Stimulated activated CD8-positive, alpha-beta memory T cell treated with anti-CD3 and anti-CD28 coated beads, Interleukin-4, amount 100 ng/mL, for 24 hours (primary cell): ENCODE measurements at places on chromosomes 7 and 10.

GRCh38 chr7:116339564-116339963 is 129.2 kb downstream of the TES start:
- no peak for DNase-seq

- no peak for DNase-seq
Observed at GRCh38 chr7:14717816-14718215, 184.7 kb downstream of the DGKB start.

DNA sequence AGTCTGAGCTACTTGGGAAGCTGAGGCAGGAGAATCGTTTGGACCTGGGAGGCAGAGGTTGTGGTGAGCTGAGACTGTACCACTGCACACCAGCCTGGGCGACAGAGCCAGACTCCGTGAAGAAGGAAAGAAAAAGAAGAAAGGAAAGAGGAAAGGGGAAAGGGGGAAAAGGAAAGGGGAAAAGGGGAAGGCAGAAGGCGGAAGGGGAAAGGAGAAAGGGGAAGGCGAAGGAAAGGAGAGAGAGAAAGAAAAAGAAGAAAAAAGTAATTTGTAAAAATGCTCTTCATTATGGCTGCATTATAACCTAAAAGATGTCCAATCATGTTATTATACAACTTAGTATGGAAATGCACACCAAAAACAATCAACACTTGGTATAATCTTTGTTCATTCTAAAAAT is 110.2 kb downstream of the SRPK2 start:
- no peak for DNase-seq

- no peak for DNase-seq
Observed at GRCh38 chr10:115773832-115774231, 499.2 kb downstream of the GFRA1 start.

- peak; percentile 16 for DNase-seq
Observed at GRCh38 chr10:21724687-21725367, 190.8 kb downstream of the MLLT10 start.

DNA sequence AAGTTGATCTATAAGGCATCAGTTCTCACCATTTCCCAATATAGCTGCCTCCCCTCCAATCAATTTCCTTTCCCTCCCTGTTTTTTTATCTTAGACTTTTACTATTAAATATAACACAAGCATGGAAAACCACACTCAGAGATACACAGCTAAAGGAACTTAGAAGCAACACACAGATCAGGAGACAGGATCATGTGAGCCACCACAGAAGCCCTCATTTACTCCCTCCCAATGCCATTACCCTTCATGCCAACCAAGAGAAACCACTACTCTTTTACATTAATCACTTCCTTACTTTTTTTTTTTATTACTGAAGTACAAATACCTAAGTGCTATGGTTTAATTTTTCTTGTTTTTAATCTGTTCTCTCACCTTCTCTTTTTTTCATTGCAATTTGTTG is 33.0 kb downstream of the COG5 start:
- no peak for DNase-seq

DNA sequence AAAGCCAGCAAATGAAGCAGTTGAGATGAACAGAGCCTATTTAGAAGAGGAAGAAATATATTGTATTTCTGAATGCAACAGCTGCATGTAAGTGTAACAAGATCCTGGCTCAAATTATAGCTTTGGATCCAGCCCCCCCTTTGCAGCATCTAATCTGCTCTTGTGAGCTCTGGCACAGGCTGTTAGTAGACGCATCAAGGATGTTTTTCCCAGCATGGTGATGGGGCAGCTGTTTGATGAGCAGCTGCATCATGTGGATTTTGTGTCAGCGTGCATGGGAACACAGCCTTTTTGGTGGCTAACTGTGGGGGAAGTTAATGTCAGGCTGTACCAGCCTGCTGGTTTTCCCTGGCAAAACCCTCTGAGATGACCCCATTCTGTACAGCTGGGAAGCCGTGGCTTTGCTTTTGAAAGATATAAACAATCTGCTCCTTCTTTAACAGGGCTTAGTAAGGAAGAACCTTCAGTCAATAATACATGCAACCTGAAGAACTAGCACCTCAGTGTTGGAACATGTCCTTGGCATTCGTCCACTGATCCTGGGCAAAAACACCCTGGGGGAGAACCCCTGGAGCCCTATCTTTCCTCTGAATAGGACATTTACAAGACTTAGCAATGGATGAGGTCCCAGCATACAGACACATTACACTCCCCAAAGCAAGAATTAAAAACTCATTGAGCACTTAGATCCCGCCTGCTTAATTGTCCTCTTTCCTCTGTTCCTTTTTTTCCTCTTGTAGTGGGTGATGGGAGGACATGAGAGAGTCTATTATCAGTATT is 70.6 kb downstream of the NPS start:
- DNase-seq: no peak

GRCh38 chr7:36303202-36304098 is 86.2 kb upstream of the ANLN start:
- no peak for DNase-seq

DNA sequence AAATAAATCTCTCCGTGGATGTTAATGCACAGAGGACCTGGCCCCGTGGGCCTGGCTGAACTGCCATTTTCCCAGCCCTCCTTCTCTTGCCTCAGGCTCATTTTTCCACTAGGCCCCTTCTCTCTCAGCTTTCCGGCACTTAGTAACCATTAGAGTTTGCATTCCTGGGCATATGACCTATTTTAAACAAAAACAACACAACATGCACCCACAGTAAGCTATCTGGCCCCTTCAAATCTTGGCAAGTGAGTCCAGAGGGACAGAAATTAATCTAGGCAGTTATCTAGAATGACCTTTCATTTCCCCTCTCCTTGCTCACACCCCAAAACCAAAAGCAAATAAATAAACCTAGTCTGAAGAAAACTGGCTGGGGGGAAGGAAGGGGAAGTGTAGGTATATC is 11.7 kb downstream of the FBXW4 start:
- no peak for DNase-seq

- DNase-seq: no peak
Observed at GRCh38 chr7:55473932-55474331, 98.4 kb downstream of the VOPP1 start.

DNA sequence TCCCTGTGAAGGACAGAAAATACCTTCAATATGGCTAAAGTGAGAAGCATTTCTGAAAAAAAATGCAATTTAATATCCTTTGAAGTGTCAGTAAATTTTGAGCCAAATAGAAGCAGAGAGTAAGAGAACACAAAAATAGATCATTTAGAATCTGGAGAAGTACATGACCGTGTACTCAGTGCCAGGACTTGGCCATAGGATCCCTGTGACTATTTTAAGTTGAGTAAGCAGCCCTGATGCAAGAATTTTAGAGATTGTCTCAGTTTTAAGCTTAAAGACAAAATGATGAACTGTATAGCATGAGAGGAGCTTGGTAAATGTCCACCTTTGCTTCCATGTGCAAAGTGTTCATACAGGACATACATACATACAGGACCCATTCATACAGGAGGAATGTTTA is 2.5 kb downstream of the PTER start:
- no peak for DNase-seq

DNA sequence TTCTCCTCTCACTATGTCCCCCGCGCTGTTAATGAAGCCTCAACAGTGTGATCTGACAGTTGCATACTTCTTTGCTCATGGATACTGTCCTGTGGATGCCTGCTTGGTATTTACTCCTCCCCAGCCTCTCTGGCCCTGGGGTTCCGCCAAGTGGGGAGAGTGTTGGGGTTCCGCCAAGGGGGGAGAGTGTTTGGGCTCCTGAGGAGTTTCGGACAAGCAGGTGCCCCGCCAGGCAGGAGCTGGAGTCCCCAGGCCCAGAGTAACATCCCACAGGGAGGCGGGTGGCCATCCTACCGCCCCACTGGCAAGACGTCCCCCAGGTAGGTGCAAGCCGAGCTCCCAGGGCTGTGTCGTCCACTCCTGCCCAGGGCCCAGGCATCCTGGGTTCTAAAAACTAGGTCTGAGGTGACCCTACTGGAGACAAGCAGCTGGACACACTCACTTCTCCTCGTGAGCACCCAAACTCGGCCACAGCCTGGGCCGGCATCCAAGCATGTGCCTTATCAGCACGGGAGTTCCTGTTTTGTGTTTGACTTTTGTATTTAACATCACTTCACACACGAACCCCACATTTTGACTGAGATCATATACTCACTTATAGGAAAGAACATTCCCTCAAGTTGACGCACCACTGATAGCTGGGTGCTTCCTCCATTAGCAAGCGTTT is 34.2 kb downstream of the CAMK2B start:
- no peak for DNase-seq

DNA sequence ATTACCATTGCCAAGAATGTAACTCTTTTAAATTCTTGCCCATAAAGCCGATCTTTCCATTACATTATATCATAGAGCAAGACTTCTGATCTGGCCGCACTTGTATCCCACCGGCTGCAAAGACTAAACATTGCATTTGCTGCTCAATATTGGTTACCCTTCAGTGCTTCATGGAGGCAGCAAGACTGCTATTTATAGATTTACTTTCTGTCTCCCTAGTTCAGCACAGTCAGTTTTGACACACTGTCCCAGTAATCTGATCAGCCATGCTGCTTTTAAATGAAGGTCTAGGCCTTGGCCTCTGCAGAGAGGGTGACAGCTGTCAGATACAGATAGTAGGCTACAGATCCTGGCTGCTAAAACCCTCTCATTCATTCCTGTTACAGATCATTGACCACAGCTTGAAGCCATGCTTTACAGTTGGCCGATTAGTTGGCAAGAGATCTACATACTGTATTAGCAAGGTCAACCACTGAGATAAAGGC is 562.6 kb upstream of the GALNT17 start:
- DNase-seq: no peak

DNA sequence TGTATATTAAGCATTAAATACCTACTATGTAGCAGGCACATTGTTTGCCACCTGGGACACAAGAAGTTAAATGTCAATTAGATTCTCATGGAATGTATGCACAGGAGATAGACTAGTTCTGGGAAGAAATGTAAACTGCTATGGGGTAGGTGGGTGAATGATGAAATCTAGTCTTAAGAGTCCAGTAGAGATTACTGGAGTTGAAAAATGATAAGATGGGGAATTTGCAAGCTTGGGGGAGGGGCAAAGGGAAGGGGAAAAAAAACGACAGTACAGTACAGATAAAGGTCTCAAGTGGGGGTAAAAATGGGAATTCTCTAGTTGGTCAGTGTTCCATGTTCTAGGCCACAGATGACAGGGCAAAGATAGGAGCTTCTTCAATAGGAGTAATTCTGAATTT is 94.4 kb downstream of the ATE1 start:
- DNase-seq: no peak

GRCh38 chr10:104329735-104330134 is 8.5 kb downstream of the ITPRIP start:
- DNase-seq: no peak

DNA sequence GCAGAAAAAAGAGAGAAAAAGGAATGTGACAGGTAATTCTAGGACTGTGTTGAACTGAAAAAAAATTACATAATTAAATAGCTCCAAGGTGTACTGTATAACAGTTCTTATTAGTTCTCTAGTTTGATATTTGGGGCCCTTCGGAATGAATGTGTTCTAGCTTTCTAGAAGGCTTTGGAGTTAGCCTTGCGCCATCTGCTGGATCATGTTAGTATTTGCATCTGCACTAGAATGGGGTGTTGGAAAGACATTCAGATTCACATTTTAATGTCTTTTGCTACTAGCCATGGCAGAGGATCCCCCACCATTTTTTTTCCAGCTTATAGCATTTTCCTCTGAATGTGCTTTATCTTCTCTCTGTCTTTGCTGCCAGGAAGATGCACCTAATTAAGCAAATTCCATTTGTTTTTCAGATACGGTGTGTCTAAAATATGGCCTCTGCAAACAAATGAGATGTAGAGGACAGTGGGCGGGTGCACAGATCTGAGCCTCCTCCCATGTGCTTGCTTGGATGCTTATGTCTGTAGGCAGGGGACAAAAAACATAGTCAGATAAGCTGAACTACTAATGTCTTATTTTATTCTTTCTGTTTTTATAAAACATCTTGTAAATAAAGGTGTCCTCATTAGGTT is 238.5 kb downstream of the PHF14 start:
- peak; percentile 4 for DNase-seq

GRCh38 chr10:43970018-43970698 is 321.5 kb upstream of the ZNF32 start:
- no peak for DNase-seq

DNA sequence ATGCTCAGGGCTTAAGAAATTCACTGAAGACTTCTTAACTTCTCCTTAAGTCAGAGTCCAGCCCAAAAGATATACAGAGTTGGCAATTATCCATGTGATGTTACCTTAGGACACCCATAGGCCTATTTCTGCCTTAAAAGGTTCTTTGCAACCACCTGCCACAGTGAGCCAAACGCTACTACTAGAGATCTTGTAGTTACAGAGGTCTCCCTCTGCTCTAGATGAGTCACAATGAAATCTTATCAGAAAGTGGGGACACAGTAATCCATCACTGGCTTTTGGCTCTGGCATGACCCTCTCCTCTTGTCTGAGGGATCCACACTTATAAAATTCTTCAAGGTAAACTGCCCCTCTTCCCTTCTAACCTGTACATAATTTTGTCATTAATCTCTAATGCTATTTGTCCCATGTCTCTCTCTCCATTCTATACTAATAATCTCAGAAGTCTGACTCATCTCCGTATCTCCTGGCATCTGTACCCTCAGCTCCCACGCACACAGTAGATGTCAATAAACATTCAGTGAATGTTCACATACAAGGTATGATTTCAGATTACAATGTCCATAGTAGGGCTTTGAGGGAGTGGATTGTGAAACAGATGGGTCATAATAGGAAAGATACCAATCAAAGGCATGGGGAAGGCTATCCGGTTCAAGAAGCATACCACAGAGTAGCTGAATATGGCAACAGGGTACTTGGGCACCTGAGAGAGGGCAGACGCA is 112.1 kb downstream of the SGMS1 start:
- DNase-seq: no peak

DNA sequence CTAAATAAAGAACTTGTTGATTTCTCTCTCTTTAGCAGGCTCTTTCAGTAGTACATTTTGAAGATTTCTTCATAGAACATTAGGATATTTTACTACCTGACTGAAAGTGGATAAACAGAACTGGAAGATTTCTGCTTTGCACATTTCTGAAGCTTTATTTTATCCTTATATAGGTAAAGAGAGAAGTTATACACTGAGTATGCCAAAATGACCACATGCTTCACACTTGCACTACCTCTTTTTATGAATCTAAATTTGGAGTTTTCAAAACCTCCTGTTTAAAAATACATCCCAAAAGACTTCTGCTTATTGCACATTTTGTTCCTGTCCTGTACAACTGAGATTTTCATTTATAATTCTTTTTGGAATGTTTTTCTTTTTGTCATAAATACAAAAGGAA is 197.4 kb upstream of the PRPS1L1 start:
- DNase-seq: no peak
